ENCODE measurements at places on chromosomes 2 and 18. TPM values are rescaled to one million over a fixed set of nuclear protein-coding genes. Genes with fewer than 3 reads are reported as not detected.

DNA sequence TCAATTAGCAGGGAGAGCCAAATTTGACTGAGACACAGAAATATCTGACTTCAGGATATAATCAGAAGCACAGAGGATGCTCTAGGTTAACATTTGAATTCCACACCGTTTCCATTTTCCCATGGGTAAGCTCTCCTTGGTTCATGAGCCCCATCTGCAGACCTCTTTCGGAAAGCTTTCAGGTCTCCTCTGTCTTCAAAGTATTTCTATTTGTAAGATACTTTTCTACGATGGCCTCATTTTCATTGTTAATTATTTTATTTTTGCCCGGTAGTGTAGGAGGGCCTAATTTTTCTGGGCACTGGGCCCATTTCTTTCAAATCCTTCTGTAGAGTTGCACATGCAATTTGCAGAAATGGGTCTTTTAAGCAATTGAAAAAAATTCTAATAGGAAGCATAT lies 53.8 kb downstream of the LRPPRC start:
- DNase-seq, result no peak

GRCh38 chr18:11322716-11323115 lies 173.3 kb upstream of the PIEZO2 start:
- no peak for DNase-seq

- DNase-seq, result no peak
Measured at GRCh38 chr2:75986617-75987016, 275.9 kb upstream of the GCFC2 start.

- no peak for DNase-seq
Measured at GRCh38 chr2:16638946-16639345, 26.7 kb downstream of the CYRIA start.

DNA sequence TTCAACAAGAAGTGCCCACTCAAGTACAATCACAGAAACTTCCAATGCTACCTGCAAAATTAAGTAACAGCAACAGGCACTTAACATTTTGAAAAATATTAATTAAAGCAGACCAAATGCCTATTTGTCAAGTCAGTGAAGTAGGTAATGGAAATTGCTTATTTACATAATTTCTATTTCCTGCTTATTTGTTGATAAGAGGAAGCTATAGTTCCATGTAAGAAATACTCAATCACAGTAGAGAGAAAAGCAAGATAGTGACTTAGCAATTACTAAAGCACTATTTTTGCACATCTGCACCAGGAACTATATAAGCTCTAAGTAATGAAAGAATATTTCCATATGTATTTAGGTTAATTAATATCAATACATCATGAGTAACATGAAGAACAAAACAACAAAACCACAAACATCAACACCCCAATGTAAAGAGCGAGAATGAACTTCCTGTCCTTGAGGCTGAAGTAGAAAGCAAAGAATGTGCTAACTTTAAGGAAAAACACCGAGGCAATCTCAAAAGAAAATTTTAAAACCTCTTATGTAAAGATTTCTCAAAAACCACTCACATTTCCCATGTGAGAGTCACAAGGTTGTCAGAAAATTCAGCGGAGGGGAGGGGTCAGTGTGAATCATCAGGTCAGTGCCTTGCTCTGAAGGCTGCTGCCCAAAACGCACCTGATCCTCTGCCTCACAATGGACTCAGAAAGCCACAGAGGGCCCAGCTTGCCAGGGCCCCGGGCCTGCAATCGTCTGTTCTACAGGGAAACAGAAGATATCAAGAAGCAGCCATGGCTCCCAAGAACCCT lies 12.5 kb downstream of the NPC1 start:
- peak; percentile 80 for DNase-seq

- DNase-seq, result no peak
Measured at GRCh38 chr2:20181761-20182160, 43.2 kb downstream of the SDC1 start.

- no peak for DNase-seq
Measured at GRCh38 chr2:187079901-187080300, 230.9 kb upstream of the ZSWIM2 start.

C2orf81 gene
- 4.3 TPM for total RNA-seq

GPR39 gene
- total RNA-seq, result 7.2 TPM

DNA sequence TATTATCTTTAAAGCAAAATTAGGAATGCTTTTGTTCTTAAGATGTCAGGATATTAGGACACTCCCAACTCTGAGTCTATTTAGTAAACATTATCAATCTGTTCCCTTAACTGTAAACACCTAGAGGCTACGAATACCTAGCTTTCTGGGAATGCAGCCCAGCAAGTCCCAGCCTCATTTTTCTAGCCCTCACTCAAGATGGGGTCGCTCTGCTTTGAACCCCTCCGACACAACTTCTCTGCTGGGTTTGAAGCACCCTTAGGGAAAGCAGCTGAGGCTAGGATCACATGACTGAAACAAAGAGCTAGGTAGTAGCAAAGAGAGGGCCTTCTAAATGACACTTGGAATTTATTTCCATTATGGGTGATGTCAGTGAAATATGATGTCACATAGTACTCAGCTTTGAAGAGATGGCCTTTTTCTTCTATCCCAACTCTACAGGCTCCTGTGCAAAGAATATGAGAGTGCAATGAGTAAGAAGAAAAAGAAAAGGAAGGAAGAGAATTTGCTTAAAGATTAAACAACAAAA lies 114.7 kb downstream of the CSRNP3 start:
- DNase-seq, result no peak

PROC gene
- total RNA-seq, result not detected

GRCh38 chr2:241768251-241768711 lies 8.3 kb upstream of the GAL3ST2 start:
- no peak for DNase-seq

- DNase-seq, result no peak
Measured at GRCh38 chr18:42509750-42510415, 554.8 kb downstream of the PIK3C3 start.

DNA sequence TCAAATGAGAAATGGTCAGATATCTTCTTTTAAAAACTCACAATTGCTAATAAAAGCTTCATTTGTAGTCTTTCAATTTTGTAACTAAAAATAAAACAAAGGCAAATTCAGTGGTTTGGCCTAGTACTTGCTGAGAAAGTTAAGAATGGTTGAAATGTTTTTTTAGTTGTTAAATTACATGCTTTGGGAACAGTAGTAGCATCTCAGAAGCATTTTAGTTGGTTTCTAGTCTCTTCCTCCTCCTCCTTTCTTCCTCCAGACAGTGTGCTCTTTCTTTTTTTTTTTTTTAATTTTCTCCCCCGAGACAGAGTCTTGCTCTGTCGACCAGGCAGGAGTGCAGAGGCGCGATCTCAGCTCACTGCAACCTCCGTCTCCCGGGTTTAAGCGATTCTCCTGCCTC lies 9.8 kb downstream of the TRAK2 start:
- DNase-seq, result no peak

DNA sequence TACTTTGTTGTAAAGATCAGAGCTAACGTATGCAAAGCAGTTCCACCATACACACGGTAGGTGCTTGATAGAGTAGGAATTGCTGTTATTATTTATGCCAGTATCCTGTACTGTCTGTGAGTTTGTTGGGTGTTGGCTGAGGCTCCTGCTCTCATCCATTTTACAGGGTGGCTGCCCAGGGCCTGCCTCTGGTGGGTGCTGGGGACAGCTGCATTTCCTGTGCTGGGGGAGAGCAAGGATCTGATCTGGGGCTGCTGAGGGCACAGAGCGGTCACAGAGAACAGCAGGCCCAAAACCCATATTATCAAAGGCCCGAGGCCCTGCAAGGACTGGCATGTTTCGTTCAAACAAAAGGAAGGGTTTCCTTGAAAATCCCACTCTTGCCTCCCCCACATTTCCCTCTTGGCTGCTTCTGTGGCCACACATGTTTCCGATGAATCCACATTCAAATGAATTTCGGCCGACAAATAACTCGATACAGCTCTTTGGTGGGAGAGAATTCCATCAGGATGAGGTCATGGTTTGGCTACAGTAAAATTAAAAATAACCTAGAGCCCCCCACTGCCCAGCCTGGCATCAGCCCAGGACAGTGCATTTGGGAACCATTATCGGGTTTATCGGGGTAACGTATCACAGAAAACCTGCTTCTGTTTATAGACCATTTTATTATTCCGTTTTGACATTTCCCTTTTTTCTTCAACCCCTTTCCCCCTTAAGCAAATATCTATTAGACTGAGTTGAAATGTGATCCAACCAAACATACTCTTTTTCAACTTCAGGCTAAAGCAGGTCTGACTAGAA lies 143.4 kb downstream of the CYRIA start:
- no peak for DNase-seq

DNA sequence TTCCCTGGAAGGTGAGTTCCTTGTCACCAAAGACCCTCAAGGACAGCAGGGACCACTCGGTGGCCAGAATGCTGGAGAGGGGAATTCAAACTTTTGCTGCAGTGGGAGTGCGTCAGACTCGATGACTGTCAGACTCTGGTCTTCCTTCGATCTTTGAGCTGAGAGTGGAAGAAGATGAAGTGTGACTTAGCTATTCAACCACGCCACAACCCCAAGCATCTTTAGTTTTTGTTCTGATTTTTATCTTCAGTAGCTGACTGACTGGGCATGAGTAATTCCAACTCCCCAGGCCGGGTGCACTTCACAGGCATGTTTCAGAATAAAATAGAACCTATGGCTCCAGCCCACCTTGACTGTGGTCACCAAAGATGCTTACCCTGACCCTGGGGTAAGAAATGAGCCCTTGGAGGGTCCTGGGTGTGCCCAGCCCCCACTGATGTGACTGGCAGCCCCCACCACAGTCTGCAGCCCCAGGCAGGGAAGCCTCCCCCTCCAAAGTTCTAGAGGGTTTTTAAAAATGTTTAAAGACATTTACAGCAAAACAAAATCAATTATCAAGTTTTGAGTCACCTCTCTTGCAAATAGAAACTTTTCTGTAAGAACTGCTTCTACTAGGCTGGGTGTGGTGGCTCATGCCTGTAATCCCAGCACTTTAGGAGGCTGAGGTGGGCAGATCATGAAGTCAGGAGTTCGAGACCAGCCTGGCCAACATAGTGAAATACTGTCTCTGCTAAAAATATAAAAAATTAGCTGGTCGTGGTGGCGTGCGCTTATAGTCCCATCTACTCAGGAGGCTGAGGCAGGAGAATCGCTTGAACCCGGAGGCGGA lies 24.9 kb upstream of the YWHAQ start:
- peak; percentile 70 for DNase-seq

GRCh38 chr2:26720322-26721114 lies 28.0 kb downstream of the KCNK3 start:
- peak; percentile 87 for DNase-seq

GRCh38 chr2:228039752-228040534 lies 141.5 kb downstream of the SPHKAP start:
- DNase-seq, result peak; percentile 56

DNA sequence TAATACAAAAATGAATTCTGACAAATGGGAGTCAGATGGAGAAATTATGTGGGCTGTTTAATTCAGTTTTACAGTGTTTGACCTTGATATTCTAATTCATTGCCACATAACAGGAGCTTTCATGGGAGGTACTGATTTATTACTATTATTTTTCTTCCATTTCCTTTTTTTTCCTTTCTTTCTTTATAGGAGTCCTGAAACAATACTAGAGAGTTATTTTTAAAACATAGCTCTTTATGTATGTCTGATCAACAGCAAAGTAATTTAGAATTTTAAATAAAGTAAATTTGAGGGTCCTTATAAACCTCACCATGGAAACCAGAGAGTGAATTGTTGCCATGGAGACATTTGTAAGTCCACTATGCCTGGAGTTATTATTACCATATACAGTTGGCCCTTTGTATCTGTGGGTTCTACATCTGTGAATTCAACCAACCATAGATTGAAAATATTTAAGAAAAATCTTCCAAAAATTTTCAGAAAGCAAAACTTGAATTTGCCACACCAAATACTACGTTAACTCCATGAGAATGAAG lies 40.9 kb upstream of the PPP4R1 start:
- DNase-seq, result no peak

ABCG8 gene
- not detected for total RNA-seq

DARS1 gene
- 66.5 TPM for total RNA-seq

DNA sequence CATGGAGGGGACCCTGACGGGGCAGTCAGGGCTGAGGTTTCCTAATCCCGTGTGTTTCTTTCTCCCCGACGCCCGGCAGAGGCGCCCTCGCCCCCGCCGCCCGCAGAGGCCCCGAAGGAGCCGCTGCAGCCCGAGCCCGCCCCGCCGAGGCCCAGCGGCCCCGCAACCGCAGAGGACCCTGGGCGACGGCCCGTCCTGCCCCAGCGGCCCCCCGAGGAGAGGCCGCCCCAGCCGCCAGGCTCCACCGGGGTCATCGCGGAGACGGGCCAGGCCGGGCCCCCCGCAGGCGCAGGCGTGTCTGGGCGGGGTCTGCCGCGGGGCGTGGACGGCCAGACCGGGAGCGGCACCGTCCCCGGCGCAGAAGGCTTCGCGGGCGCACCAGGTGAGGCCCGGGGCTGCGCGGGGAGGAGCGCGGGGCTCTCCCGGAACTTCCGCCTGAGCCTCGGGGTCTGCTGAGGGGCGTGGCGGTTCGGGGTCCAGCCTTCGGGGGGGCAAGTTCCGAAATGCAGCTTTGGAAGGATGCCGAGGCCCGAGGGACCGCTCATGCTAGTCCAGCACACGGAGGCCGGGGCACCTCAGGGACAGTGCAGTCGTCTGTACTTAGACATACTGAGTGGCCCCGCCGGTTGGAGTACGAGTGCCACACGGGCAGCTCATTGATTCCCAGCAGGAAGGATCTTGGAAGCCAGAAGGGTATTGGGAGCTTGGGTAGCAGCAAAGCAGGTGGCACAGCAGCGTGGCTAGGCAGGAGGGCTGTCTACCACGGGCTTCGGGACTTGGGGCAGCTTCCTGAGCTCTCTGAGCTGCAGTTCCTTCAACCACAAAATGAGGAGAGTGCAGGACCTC lies 60.1 kb downstream of the EMILIN2 start:
- DNase-seq, result no peak

TFCP2L1 gene
- total RNA-seq, result 24.3 TPM

DNA sequence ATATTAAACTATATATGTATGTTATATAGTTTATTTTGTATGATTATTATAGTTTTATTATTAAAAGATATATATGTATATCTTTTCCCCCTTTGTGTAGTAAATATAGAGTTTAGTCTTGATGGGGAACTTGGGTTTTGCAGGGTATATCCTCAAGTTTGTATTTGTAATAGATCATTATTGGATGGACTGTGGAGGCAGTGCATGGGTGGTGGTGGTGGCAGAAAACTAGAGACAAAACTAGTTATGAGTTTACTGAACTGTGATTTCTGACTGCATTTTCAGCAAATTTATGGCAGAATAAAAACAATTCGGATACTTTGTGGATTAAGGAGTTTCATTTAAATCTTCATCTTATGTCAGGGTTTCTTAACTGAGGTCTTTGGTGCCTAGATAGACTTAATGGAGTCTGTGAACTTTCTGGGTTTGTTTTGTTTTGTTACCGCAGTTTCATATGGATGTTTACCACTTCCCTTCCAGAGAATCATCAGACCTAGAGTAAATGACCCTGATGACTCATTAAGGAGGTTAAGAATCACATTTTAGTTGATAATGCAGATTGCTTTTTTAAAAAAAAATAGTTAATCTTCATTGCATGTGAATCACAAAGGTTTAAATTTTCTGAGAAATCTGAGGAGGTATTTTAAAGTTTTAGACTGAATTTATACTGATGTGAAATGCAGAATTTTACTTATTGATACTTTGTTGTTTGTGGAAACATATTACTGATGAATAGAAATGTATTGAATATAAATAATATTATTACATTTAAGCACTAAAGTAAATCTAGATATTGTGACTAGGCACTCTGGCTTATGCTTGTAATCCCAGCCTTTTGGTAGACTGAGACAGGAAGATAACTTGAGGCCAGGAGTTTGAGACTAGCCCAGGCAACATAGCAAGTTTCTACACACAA lies 14.5 kb downstream of the EPC2 start:
- peak; percentile 46 for DNase-seq

OXER1 gene
- total RNA-seq, result not detected

ASPRV1 gene
- total RNA-seq, result 0.23 TPM

Measured in MCF 10A (cell line).